HuH-7.5 (cell line): ENCODE measurements at places on chromosomes 6 and 20.
A peak's percentile ranks its signal among the peaks of the same experiment; 100 is the strongest.

GRCh38 chr20:45957021-45957941 is 14.7 kb downstream of the ZNF335 start:
- no peak for DNase-seq

GRCh38 chr6:1610497-1611321 is 994 bp downstream of the FOXC1 start:
- no peak for DNase-seq

DNA sequence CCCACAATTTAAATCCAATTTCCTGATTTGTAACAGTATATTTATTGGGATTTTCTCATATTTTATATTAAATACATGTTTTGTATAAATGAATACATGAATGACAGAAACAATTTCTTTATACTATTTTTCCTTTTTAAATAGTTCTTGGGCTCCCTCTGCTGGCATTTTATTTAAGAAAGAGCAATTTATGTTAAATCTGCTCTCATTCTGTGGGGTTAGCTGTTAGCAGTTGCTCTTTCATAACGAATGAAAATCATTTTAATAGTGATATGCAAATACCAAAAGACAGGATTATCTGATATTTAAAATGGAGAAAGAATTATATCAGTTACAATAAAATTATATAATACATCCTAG is 118.3 kb downstream of the RALGAPA2 start:
- no peak for DNase-seq

- peak; percentile 54 for DNase-seq
These were observed at the start of gene VSTM2L for GRCh38 chr20:37902504-37903313. VSTM2L (plus strand) TSS chr20:37903127; CDS start chr20:37903351, 224 bp downstream.

DNA sequence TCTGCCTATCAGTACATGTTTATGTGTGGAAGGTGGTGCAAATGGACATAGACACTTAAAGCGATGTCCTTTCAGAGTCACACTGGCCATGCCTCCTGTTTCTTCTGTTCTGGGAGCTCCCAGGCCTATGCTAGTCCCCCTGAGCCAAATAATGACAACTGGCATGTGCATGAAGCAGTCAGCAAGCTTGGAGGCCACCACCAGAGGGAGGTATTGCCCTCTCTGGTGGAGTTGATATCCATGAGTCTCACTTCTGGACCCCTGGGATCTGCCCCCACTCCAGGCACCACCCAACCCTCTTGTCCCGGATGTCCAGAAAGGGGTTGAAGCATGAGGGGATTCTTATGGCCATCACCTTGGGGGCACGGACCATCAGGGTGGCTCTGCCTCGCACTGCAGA is 172.2 kb downstream of the AIG1 start:
- peak; percentile 41 for DNase-seq

DNA sequence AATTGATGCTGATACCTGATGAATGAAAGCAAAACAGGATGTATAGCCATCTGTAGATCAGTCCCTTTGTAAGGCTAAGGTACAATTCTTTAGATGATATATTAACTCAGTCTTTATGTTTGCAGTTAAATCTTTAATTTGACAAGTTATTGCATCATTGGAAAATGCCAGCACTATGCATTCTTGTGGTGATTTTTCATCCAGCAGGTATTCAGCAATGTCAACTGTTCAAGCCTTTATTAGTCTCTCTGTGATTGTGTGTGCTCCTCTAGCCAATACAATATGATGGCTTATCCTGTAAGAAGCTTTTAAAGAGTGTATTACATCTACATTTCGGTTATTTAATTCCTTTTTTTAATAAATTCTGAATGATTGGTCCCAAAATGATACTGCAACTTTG is 34.3 kb downstream of the HLA-DMB start:
- no peak for DNase-seq

DNA sequence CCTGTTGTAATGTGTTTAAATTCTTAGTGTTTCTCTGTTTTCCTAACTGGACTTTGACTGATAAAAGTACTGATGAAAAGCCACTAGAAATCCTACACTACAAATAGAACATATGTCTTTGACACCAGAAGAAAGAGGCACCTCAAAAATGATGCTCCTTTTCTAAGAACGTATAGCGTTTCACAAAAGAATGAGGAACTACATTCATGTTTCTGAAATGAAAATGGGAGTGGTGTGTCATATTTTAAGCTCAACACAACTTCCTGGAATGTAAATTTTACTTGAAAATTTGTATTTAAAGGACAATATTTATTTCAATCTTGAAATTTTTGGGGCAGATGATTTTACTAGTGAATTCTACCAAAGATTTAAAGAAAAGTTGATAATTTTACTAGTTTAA is 35.3 kb downstream of the KIAA0408 start:
- no peak for DNase-seq

- DNase-seq = no peak
These were observed 174.1 kb downstream of the ADAT2 start for GRCh38 chr6:143276436-143276835.

DNA sequence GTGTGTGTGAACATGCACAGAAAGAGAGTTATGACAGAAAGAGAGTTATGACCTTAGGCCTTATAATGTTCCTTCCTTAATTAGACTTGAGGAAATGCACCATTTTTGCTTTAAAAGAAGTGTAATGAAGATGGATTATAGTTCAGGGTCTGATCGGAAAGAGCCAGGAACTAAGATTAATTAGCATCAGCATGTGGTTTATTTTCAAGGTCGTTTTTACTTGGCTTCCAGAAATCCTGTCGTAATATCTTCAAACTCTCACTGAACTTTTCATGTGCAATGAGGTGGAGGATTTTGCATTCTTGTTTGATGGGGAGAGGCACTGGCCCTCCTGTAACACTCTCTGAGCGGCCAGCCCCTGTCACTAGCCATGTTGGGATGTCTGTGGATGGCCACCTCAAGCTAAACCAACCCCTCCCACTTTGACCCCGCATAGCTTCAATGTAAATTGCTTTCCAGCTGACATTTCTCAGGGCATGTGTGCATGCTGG is 116.8 kb downstream of the CDC5L start:
- no peak for DNase-seq

GRCh38 chr20:1390581-1391403 is 2.1 kb downstream of the FKBP1A start:
- no peak for DNase-seq

GRCh38 chr6:116158641-116159040 is 32.7 kb upstream of the COL10A1 start:
- no peak for DNase-seq

- no peak for DNase-seq
These were observed 728 bp downstream of the ITPR3 start for GRCh38 chr6:33621711-33622388.

DNA sequence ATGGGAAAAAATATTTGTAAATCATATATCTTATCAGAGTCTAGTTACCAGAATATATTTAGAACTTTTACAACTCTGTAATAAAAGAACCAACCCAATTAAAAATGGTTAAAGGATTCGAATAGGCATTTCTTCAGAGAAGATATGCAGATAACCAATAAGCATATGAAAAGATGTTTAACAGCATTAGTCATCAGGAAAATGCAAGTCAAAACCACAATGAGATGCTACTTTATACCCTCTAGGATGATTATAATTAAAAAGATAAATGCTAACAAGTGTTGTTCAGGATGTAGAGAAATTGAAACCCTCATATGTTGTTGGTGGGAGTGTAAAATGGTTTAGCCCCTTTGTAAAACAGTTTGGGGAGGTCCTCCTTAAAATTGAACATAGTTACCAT is 94.1 kb downstream of the LRRC1 start:
- no peak for DNase-seq

GRCh38 chr6:19697744-19698290 is 139.4 kb upstream of the ID4 start:
- no peak for DNase-seq

DNA sequence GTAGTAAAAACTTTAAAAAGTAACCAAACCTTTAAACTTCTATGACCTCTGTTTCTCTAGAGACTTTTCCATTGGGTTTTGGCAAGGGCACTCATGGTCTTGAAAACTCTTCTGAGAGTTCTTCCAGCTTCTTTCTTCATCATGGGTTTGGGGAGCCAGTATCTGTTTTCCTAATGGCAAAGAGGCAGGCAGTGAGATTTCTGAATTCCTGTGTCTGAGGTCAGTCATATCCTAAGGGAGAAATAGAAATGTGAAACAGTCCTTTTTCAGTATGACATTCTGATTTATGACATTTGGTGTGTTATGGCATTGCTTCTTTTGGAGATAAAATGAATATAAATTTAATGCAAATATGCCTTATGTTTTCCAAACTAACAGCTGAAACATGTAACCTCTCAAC is 518.5 kb upstream of the MARCKS start:
- DNase-seq = no peak

- DNase-seq = peak; percentile 73
These were observed 8.8 kb downstream of the RAET1L start for GRCh38 chr6:150016324-150017185.

DNA sequence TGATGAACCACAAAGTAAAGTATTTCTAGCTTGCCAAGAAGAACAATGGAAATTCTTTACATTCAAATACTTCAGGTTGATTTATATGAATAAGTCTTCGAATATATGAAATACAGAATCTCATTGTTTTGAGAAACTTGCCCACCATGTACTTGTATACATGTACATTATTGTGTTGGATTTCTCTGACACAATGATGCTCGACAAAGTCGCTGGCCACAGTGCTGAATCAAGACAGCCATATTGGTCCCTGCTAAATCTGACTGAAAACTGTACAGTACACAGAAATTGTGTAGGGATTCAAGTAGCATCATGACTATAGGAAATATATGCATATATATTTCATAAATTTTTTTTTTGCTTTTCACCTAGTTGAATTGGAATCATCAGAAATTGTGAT is 13.1 kb upstream of the LIN28B start:
- DNase-seq = no peak

DNA sequence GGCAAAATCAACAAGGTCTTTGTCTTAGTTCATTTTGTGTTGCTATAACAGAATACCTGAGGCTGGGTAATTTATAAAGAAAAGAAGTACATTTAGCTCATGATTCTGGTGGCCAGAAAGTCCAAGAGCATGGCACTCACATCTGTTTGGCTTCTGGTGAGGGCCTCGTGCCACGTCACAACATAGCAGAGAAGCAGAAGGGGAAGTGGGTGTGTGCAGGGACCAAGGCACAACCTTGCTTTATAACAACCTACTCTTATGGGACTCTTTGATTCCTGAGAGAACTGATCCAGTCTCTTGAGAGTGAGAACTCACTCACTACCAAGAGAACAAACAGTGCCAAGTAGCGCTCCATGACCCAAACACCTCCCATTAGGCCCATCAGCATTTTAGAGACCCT is 25.4 kb downstream of the GABRR2 start:
- no peak for DNase-seq

DNA sequence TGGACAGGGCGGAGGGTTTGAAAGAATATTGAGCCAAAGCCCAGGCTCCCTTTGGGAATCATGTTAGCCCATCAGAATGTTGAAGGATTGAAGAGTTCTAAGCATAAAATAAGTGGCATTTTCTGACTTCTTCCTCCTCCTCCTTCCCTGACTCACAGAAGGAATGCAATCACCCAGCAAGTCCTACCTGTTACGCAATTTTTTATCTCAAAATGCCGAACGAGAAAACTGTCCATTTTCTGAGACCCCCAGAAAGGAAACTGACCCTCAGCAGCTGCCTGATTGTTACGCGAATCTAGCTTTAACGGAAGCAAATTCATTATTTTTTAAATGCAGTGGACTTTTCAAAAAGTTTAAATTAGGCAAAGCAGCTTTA is 4.7 kb upstream of the DNAJC5 start:
- no peak for DNase-seq

GRCh38 chr6:30964075-30964474 is 19.4 kb upstream of the MUC21 start:
- DNase-seq = no peak

DNA sequence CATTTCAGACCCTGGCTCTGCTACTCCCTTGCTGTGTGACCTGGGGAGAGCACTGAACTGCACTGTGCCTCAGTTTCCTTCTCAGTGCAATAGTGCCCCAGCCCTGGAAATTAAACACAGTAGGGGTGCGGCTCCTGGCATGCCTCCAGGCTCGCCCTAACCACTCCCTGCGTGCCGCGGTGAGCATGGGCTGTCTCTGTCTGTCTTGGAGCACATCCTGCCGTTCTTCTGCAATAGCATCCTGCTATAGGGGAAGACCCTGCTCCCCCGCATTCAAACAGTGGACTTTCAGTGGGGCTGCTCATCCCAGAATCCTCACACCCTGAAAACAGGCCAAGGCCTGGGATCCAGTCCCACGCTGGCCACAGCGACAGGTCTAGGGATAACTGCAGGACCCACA is 129.5 kb downstream of the FOXC1 start:
- no peak for DNase-seq

DNA sequence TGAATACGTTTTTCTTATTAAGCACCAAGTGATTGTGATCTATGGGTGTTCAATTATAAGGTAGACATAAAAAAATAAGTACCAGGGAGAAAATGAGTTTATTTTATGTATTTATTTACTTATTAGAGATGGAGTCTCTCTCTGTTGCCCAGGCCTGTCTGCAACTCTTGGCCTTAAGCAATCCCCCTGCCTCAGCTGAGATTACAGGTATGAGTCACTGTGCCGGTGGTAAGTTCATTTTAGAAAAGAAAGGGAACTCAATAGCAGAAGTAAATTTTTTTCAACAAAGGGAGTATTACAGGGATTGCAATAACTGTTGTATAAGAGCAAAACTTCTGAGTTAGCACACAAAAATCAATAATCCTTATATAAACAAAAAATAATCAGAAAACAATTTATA is 98.7 kb upstream of the FUT9 start:
- no peak for DNase-seq

- DNase-seq = no peak
These were observed 23.8 kb downstream of the TFAP2B start for GRCh38 chr6:50842446-50842845.

- no peak for DNase-seq
These were observed 281.7 kb downstream of the CDH26 start for GRCh38 chr20:60239956-60240355.

GRCh38 chr6:15962449-15962764 is 166.5 kb upstream of the MYLIP start:
- no peak for DNase-seq

- DNase-seq = no peak
These were observed 19.0 kb upstream of the TGM2 start for GRCh38 chr20:38184101-38184500.

DNA sequence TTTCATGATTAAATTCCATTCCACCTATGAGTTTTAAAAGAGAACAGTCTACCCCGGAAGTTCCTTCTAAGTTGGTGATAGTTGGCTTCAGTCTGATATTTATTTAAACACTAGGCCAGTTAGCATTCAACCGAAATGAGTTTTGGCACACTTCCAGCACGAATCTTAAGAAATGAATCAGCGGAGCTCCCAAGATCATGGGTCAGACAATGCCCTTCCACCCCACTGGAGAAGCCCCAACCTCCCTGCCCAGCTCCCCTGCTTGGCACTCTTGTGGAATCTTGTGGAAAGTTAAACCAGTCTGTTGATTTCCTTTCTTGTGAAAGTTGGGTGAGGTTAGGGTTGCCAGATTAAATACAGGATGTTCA is 64.3 kb downstream of the MKKS start:
- no peak for DNase-seq

GRCh38 chr20:18727032-18727508 is 86.5 kb upstream of the SCP2D1 start:
- no peak for DNase-seq

DNA sequence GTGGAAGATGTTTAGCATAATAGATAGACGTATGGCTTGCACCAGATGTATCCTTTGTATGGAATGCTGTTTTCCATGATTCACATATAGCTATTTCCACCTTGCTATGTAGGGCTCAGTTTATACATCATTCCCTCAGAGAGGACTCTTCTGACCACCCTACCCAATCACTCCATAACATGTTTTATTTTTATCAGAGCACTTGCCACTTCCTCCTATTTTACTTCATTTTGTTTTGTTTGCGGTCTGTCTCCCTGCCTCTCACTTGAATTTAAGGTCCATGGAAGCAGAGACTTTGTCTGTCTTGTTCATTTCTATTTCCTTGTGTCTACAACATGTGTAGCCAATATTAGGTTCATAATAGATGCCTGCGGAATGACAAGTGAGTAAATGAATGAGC is 266.9 kb upstream of the CITED2 start:
- no peak for DNase-seq
